ENCODE measurements at places on chromosomes 16 and 17.

DNA sequence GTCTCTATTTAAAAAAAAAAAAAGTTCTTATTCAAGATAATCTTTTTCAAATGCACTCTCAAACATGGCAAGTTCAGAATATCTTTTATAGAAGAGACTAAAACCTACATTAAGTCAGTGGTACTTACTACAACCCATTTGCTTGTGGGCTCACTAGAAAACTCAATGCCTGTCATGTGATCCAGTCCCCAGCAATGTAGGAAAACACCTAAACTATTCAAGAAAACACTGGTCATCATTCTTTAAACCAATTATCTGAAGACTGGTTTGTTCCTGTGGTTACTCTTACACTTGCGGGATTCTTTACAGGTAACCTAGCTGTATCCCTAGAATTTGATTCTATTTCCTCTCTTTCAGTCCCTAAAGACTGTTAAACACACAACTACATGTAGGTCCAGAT, 19.6 kb downstream of the MED13 start:
- DNase-seq = no peak

GRCh38 chr17:32298721-32299579, 33.3 kb downstream of the RHBDL3 start:
- no peak for DNase-seq

- no peak for DNase-seq
Observed at GRCh38 chr17:35879773-35880654, at the start of gene CCL5. Gene CCL5, minus strand, starts transcription at chr17:35880360.

DNA sequence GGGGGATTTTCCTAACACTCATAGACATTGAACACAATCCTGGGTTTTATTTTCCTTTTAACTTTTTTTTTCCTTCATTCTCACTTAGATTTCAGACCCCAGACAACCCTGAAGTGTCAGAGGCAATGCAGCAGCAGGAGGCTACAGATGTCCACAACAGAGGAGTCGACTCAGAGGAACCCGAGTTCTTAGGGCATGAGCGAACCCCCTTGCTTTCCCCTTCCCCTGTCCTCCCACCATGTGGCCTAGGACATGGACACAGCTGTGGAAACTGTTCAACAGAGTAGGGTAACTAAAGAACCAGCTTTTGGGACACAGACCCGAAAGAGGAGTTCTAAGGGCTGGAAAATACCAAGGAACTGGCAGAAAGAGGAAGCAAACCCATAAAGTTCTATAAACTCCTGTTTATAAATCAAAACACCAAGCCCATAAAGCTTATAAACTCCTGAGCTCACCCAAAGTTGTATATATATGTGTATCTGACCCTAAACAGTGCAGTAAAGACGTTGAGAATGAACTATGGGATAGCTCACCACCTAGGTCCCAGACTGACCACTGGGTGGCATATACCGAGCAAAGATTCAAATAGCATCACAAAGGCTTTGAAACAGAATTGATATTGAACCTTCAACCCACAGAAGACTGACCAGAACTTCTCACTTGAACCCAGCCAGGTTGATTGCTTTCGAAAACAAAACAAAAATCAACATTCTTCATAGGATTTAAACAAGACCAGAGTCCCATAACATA, 33.9 kb downstream of the CMTM4 start:
- no peak for DNase-seq

- DNase-seq = peak; percentile 41
Observed at GRCh38 chr17:19867329-19868078, at the start of gene ULK2. Gene ULK2, minus strand, starts transcription at chr17:19867936. Its CDS starts 519 bp downstream, at chr17:19867417.

- DNase-seq = no peak
Observed at GRCh38 chr17:36017799-36018198, at the start of gene CCL23. Gene CCL23, minus strand, starts transcription at chr17:36017972. Its CDS starts 75 bp downstream, at chr17:36017897.

- DNase-seq = peak; percentile 55
Observed at GRCh38 chr17:14203388-14203787, 33.3 kb downstream of the CDRT15 start.

- no peak for DNase-seq
Observed at GRCh38 chr16:84867696-84868095, 47.9 kb downstream of the CRISPLD2 start.

DNA sequence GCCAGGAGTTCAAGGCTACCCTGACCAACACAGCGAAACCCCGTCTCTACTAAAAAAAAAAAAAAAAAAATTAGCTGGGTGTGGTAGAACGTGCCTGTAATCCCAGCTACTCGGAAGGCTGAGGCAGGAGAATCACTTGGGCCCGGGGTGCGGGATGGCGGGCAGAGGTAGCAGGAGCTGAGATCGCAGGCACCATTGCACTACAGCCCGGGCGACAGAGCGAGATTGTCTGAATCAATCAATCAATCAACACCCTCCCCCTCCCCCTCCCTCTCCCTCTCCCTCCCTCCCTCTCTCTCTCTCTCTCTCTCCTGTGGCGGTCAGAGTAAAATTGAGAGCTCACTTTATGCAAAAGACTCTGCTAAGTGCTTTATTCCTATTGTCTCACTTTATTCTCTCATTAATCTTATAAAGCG, 1.2 kb downstream of the HSDL1 start:
- DNase-seq = no peak

GRCh38 chr16:57938936-57939871, 31.7 kb downstream of the CNGB1 start:
- no peak for DNase-seq
